Aortic smooth muscle cell (primary cell): ENCODE measurements at places on chromosomes 13 and 19. TPM values are rescaled to one million over a fixed set of nuclear protein-coding genes. Genes with fewer than 3 reads are reported as not detected.

Gene LAIR1
- total RNA-seq, result not detected in 2 replicates

Gene AP1M2
- 0.19 TPM in 1 of 2 replicates, not detected in the other for total RNA-seq

Gene APOC1
- 0.56 and 0.79 TPM in 2 replicates for total RNA-seq

Gene ELSPBP1
- total RNA-seq, result not detected in 2 replicates

Gene KLF1
- not detected in 2 replicates for total RNA-seq
